ENCODE measurements at places on chromosomes 3 and 15. TPM values are rescaled to one million over a fixed set of nuclear protein-coding genes. Genes with fewer than 3 reads are reported as not detected.

- H3K27me3 ChIP-seq: no peaks in the 10 kb centered on the region
- H3K36me3 ChIP-seq: no peaks in the 10 kb centered on the region
- H3K4me3 ChIP-seq: no peak overlapping the region
- no peaks in the 10 kb centered on the region for H3K4me1 ChIP-seq
- DNase-seq: no peak
Observed at GRCh38 chr15:71143373-71144310, 28.4 kb downstream of the THSD4 start.

Gene HGD
- total RNA-seq: under 0.01 TPM

DNA sequence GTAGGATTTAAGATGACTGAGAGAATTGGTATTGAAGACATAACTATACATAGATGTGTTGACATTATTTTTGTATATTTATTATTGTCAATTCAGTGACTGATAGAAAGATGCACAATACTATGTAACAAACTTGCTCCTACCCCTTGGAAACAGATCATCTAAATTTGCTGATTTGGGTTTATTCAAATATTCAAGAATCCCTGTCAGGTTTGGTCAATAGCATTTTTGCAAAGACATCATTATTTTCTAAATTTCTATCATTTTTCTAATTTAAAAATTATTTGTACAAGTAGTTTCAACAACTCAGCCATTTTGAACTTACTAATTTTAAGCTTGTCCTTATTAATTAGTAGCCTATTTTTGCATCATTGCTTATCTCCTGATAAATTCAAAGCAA is 1463.4 kb downstream of the SI start:
- no peak overlapping the region for H3K4me3 ChIP-seq
- H3K36me3 ChIP-seq: no peaks in the 10 kb centered on the region
- H3K4me1 ChIP-seq: no peaks in the 10 kb centered on the region

DNA sequence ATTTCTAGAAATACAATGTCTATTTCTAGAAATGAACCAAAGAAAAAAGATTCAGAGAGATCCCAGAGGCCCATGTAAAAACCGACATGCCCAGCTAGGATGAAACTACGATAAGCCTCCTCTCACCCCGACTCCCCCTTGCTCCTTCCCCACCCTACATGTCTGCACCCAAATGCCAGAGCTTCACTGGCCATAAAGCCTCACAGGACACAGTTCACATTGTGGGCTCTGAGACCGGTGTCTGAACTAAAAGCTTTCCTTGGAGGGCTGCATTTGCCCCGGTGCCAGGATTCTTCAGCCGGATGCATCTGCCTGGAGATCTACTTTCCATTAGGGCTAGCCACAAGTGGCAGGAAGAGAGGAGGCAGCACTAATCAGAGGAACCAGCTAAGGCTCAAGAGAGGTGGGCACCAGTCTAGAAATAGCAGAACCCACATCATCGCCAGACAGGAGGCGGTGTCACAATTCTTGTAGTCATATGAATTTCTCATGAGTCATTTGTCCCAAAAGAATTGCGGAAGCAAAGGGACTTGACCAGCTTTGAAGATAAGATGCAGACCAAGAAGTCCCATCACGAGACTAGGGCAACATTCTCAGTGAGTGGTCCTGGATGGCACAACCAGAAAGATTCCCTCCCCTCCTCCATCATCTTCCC is 353.6 kb downstream of the NTRK3 start:
- DNase-seq: no peak
- H3K27me3 ChIP-seq: no peaks in the 10 kb centered on the region
- no peak overlapping the region for H3K27ac ChIP-seq

- no peaks in the 10 kb centered on the region for H3K4me1 ChIP-seq
- H3K4me3 ChIP-seq: no peak overlapping the region
- peaks cover 8% of the 10 kb centered on the region for H3K27me3 ChIP-seq
- H3K36me3 ChIP-seq: no peaks in the 10 kb centered on the region
- no peak overlapping the region for H3K27ac ChIP-seq
- DNase-seq: peak; percentile 41
Observed at GRCh38 chr15:74773329-74773728, 8.6 kb upstream of the CSK start.

DNA sequence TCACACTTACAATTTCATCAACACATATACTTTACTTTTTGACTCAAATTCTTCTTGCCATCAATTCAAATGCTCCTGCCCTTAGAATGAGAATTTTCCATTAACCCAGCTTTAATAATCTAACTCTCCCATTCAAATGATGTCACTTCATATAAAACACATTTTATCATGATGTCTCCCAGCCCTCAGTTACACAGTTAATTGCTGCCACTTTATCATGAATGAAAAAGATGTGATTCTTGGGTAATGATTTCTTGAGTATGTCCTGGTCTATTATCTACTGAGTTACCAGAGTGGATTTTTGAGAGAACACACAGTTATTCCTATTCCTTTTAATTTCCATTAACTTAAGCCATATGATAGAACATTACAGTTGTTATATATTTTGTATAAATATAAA is 7.6 kb downstream of the AGTR1 start:
- no peaks in the 10 kb centered on the region for H3K27me3 ChIP-seq
- no peaks in the 10 kb centered on the region for H3K36me3 ChIP-seq
- H3K4me3 ChIP-seq: no peak overlapping the region
- H3K4me1 ChIP-seq: no peaks in the 10 kb centered on the region

Data from osteoblast (primary cell).